ENCODE measurements at places on chromosomes 12 and 14.

- peak; percentile 35 for DNase-seq
Observed at GRCh38 chr14:70919774-70920173, 12.5 kb downstream of the PCNX1 start.

- DNase-seq: no peak
Observed at GRCh38 chr14:81567302-81567701, 33.6 kb upstream of the SEL1L start.

GRCh38 chr14:71478542-71478941, 453.7 kb upstream of the RGS6 start:
- DNase-seq: no peak

- DNase-seq: no peak
Observed at GRCh38 chr14:55366271-55366670, 45.4 kb downstream of the ATG14 start.

GRCh38 chr12:102197789-102198188, at the start of gene PMCH:
Gene PMCH, minus strand, starts transcription at chr12:102197833. Its CDS starts 63 bp downstream, at chr12:102197770.
- no peak for DNase-seq

All from foreskin melanocyte (primary cell).